Vagina (tissue), 2 donors: ENCODE measurements at places on chromosomes 6 and 20.

- no peak for DNase-seq
These were observed 3.2 kb upstream of the BPIFA1 start for GRCh38 chr20:33232486-33233072.

DNA sequence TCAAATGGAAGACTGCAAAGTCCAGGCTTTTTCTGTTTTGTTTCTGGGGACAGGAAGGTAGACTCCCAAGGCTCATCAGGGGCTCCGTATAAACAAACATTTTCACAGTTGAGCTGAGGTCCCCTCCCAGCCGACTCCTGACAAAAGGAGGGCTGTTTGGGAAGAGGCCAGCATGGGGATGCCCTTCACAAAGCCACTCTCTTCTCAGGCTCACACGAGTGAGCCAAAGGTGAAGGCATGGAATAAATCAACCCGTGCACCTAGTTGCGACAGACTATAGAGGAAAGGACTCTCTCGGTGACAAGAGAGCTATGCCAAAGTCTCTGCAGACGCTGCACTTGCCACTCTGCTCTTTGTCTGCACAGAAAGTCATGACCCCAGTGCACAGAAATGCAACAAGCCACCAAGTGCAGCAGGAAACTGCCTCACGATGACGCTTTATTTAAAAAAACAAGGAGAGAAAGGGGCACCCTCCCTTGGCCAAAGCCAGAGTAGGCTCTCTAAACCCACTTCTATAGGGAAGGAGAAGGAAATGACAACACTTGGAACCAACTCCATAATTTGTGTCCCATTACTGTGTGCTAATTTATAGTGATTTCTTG, 21.0 kb downstream of the JAG1 start:
- DNase-seq: no peak

- DNase-seq: no peak
These were observed 233.6 kb downstream of the BTBD9 start for GRCh38 chr6:38406096-38406495.

- no peak for DNase-seq
These were observed 67.4 kb downstream of the CCDC170 start for GRCh38 chr6:151561238-151561637.

DNA sequence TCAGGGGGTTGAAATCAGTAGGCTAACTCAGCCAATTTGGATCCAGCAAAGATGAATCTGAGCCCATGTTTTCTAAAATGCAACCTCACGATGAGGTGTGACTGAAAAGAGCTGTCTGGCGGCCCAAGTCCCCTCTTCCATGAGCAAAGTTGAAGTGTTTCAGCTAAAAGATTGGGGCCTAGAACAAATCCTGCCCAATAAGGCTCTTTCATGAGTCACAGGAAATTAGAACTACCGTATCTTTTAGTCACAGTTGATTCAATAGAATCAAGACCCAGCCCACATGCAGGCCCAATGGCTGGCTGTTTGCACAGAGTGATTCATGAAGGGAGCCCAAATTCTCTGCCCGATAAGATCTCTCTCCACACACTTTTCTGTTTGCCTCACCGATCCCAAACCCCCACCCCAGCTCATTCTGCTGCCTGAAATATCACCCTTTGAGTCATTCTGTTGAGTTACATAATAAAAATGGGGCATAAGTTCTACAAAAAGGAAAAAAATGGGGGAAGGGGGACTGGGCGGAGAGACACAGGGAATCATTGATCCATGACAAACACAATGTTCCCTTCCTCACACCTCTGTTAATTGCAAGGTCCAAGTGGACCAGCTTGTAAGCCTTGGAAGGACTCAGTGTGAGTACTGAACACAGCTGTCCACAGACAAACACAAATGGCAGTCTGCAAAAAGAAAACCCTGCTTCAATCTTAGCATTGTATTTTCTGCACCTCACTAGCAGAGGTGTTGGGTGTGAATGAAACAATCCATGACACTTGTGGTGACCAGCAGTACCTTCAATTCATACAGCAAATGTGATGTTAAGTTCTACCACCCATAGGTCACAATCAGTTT, 13.8 kb downstream of the FOXQ1 start:
- no peak for DNase-seq
